Stimulated activated CD8-positive, alpha-beta memory T cell treated with anti-CD3 and anti-CD28 coated beads, Interleukin-7, amount 100 ng/mL, for 1 hour (primary cell): ENCODE measurements at places on chromosomes 11 and 22.

DNA sequence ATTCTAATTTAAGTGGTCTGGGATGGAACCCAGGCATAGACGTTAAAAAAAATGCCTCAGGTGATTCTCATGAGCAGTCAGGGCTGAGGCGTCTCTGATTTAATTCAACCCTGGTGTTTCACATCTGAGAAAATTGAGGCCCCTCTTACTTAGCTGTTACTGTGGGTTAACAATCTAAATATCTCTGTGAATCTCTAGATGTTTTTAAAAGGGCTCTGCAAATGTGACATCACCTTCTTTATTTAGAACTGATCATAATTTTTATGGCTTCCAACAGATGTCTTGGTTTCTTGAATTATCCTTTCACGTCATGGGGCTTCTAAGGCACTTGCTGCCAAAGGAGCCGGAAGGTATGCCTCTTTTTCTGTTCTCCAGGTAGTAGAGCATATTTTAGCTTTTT is 76.1 kb upstream of the LIN7C start:
- DNase-seq, result no peak

- DNase-seq, result no peak
These were observed 139.3 kb downstream of the FEZ1 start for GRCh38 chr11:125356797-125357196.

DNA sequence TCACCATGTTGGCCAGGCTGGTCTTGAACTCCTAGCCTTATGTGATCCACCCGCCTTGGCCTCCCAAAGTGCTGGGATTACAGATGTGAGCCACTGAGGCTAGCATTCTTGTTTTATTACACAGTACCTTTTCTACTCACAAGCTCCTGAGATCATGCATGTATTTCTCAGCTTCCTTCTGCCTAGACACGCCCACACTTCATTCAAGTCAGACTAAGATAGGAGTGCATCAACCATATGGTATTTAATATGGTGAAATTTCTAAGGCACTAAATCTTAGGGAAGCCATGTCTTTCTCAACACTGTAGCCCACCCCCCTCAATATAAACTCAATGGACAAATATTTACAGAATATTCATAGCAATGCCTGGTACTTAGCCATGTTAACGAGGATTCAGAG is 62.1 kb downstream of the SLC25A17 start:
- DNase-seq, result no peak

DNA sequence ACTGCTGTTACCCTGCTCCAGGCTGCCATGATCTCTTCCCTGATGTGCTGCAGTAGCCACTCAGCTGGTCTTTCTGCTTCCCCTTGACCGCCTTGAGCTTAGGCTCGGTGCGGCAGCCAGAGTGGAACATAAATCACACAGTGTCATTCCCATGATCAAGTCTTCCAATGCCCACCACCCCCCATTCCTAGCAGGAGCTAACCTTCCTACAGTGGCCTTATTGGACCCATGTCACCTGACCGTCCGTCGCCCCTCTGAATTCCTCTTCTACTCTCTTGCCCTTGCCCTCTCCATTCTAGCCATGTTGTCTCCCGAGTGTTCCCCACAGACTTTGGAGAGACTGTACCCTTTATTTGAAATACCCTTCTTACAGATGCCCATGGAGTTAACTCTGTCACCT is 43.4 kb downstream of the OTOG start:
- no peak for DNase-seq

- no peak for DNase-seq
These were observed 120.8 kb upstream of the MTMR2 start for GRCh38 chr11:96044747-96045146.

DNA sequence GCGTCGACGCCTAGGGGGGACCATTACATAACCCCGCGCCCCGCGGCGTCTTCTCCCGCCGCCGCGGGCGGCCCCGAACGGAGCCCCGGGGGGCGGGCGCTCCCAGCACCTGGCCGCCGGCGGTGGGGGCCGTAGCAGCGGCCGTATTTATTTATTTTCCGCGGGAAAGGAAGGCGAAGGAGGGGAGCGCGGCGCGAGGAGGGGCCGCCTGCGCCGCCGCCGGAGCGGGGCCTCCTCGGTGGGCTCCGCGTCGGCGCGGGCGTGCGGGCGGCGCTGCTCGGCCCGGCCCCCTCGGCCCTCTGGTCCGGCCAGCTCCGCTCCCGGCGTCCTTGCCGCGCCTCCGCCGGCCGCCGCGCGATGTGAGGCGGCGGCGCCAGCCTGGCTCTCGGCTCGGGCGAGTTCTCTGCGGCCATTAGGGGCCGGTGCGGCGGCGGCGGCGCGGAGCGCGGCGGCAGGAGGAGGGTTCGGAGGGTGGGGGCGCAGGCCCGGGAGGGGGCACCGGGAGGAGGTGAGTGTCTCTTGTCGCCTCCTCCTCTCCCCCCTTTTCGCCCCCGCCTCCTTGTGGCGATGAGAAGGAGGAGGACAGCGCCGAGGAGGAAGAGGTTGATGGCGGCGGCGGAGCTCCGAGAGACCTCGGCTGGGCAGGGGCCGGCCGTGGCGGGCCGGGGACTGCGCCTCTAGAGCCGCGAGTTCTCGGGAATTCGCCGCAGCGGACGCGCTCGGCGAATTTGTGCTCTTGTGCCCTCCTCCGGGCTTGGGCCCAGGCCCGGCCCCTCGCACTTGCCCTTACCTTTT is at the start of gene EP300:
Gene EP300, plus strand, starts transcription at position 570 of the 795 bp plus-strand sequence. CDS start 413 bp downstream, outside the sequence.
- peak; percentile 68 for DNase-seq

- no peak for DNase-seq
These were observed 1.8 kb downstream of the YWHAH start for GRCh38 chr22:31945971-31946680.

DNA sequence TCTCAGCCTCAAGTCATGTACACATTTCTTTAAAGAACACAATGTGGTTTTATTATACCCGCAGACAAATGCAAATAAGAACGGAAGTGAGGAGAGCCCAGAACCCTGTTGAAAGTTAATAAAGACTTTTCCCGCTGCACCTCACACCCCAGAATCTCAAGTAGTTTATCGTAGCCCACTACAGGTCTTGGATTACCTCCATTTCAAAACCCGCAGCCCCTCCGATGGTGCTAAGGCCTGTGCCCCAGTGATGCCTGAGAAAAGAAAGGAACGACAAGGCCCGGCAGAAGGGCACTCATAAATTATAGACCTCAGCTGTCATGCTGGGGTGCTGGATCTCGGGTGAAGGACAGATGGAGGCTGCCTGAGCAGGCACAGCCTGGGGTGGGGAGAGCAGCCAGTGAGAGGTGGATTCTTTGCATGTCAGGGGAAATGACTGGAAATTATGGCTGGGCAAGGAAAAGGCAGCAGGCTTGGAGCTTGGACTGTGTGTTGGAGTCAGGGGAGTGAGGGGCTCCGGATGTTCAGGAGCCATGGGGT is 354.1 kb downstream of the NTM start:
- no peak for DNase-seq

- no peak for DNase-seq
These were observed 120.7 kb upstream of the SERPIND1 start for GRCh38 chr22:20653012-20653794.

- no peak for DNase-seq
These were observed 1.4 kb downstream of the FLRT1 start for GRCh38 chr11:64037027-64037634.

DNA sequence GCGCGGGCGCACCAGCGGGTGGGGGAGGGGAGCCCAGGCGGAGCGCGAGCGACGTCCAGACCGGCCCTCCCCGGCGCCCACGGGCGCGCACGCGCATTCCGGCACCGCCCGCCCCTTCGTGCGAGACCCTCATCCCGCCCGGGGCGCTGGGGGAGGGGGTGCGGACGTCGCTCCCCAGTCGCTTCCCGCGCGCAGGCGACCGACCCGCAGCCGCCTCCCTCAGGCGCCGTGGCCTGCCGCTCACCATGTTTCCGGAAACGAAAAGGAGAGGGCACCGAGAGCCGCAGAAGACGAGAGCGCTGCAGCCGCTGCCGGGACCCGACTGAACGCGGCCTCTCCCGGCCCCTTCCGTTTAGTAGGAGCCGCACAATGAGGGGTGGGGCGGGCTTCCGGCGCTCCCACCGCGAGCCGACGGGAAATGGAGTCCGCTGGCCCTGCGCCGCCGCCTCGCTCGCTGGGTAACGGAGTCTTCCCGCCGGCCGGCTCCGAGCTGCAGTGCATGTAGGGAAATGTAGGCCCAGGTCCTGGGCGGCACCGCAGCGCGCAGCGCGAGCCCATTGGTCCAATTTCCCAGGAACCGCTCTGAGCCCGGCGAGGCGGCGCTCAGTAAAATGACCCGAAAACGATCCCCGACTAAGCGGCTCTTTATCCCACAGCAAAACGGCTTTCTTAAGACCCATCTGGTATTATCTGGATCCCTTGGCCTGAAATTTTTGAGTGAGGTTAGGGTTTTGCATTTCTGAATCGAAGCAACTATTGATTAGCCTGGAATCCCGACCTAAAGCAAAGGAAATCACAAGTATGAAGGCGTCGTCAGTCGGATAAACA is at the start of gene CFL1:
Gene CFL1, minus strand, starts transcription at position 328 of the 828 bp plus-strand sequence. Its CDS starts 81 bp downstream, at position 247.
- peak; percentile 93 for DNase-seq

DNA sequence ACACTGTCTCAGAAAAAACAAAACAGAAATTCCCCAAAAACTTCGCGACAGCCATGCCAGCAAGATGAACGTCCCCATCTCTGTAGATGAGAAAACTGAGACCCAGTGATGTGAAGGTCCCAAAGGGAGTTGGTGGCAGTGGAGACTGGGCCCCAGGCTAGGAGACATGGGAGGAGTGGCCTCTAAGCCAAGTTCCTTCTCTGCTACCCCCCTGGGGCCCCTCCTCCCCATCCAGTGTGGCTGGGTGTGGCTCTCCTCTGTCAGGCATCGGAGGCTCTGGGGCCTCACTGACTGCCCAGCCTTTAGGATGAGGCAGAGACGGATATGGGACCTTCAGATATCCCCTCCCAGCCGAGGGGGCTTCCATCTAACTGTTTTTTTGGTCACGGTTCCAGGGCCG is 9.8 kb downstream of the RELT start:
- DNase-seq, result no peak

DNA sequence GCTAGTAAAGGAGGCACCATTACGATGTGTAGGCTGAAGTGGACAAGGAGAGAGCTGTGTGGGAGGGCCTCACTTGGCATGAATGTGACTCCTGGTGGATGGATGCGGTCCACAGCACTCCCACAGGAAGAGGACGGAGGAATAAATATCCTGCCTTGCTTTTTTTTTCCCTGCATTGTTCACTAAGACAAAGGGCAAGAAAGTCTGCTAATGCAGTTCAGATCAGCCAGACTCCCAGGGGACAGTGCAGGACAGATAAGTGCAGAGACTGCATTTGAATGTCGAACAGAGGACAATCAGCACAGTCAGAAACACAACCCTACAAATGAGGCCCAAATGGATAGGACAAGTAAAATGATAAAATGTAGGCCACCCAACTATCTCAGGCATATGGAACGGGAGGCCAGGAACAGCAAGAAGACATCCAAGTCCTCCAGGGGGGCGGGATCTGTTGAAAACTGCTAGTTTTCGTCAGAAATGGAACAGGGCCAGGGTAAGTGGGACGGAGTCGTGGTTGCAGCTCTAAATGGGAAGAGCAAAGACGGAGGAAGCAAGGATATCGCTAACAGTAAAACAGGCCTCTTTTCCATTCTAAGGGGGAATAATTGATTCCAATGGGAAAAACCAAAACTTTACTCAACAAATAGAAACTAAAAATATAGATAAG is 25.2 kb upstream of the OR8B8 start:
- no peak for DNase-seq

- DNase-seq, result no peak
These were observed 123.8 kb upstream of the NTM start for GRCh38 chr11:131246663-131247062.

DNA sequence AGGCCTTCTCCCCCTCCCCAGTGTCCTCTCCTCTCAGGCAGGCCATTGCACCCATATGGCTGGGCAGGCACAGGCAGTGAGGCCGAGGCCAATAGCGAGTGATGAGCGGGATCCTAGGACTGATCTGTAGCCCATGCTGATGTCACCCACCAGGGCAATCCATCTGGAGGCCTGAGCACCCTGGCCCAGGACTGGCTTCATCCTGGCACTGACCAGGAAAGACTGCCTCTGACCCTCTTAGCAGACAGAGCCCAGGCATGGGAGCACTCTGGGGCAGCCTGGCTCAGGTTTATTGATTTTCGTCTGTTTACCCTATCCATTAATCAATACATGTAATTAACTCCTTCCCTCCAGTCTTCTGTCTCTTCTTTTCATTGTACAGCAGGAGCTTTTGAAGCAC is 5.1 kb upstream of the TIRAP start:
- no peak for DNase-seq

GRCh38 chr22:19639610-19640135 is 74.6 kb upstream of the SEPTIN5 start:
- DNase-seq, result no peak

DNA sequence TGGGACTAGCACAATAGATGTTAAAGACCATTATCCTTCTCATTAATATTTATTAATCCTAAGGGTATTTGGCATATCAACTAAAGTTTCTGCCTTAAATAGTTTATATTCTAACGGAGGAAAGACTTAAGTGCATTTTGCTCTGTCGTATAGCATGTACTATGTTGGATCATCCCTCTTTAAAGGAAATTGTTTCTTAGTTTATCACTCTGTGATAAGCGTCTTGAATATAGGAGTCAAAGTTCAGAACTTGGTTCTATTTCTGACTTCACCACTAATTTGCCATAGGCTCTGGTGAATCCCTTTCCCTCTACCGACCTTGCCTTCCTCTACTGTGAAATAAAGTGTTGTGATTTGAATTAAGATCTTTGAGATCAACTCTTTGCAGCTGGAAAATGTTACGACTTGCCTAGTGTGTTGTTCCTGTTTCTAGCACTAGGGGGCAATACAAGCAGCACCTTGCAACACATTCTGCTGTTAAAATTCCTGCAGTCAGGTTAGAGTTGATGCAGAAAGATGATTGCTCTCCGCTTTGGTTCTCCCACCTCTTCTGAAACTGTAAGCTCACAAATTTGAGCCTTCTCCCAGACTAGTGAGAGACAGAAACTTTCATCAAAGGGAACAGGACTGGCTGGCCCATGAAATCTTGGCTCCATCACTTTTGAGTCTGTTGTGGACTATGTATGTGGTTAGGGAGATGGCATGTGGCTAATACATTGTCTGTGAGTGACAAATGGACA is 27.8 kb upstream of the ZNRF3 start:
- peak; percentile 2 for DNase-seq

- no peak for DNase-seq
These were observed 742 bp upstream of the CASP4 start for GRCh38 chr11:104968856-104969776.

- no peak for DNase-seq
These were observed 48.5 kb upstream of the A4GALT start for GRCh38 chr22:42769238-42769573.

GRCh38 chr11:48050304-48050703 is 69.9 kb downstream of the PTPRJ start:
- no peak for DNase-seq
